ENCODE measurements at places on chromosomes 6 and 20.
A peak's percentile ranks its signal among the peaks of the same experiment; 100 is the strongest.

DNA sequence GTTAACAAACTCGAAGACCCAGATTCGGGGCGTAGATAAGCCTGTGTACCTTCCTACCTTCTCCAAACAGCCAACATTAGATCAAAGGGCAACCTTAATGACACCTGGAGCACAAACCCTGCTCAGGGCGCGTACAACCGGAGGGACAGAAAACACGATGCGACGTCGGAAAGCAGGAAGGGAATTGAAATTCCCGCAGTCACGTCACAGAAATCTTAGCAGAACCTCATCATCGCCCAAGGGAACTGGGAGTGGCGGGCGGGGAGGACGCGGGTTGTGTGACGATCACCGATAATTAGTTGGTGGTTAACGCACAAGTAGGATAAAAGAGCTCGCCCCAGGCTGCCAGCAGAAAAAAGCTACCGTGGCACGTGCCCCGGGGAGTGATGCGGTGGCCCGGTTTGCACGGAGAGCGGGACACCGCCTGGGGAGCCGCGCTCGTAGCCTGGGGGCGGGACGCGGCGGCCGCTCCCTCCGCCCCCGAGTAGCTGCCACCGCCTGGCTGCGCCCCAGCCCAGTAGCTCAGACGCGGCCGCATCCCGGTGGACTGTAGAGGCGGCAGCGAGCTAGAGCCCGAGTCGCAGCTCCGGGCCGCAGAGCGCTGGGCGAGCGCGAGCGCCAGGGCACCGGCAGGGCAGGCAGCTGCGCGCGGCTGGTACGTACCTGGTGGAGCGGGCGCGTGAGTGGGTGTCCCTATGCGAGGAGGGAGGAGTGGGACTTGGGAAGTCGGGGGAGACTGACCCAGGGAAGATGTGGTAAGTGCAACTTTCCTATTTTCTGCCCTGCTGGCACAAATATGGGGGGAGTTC lies at the start of gene PKIB:
TSS of gene PKIB (plus strand) at position 525 of the 809 bp plus-strand sequence. CDS start 107,390 bp downstream, outside the sequence.
- DNase-seq = peak; percentile 60

GRCh38 chr6:18147160-18147559 lies 7.7 kb downstream of the TPMT start:
- DNase-seq = no peak

DNA sequence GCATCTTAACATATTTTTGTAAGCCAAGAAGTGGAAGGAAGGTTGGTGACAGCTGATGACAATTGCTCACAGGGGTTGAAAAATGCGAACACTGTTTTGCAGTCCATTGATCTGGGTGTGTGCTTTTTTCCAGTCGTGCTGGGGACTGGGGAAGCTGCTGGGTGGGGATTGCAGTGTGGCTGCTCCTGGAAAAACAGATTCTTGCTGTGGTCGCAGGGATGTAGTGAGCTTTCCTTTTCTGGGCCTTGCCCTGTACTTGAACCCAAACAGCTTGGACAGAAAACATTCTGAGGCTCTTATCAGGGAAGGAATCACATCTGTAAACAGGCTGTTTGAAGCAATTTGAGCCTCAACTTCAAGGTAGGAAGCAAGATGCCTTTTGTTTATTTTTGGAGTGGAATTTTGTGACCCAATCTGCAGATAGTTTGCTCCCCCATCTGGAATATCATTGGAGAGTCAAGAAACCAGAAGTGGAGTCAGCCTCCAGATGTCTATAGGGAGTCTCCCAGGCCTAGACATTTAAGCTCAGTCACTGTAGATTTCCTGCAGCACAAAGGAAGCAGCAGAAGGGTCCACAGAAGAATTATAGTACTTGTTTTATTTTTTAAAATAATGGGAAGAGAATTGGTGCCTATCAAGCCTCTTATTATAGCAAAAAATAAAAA lies 279.2 kb upstream of the FERMT1 start:
- no peak for DNase-seq

DNA sequence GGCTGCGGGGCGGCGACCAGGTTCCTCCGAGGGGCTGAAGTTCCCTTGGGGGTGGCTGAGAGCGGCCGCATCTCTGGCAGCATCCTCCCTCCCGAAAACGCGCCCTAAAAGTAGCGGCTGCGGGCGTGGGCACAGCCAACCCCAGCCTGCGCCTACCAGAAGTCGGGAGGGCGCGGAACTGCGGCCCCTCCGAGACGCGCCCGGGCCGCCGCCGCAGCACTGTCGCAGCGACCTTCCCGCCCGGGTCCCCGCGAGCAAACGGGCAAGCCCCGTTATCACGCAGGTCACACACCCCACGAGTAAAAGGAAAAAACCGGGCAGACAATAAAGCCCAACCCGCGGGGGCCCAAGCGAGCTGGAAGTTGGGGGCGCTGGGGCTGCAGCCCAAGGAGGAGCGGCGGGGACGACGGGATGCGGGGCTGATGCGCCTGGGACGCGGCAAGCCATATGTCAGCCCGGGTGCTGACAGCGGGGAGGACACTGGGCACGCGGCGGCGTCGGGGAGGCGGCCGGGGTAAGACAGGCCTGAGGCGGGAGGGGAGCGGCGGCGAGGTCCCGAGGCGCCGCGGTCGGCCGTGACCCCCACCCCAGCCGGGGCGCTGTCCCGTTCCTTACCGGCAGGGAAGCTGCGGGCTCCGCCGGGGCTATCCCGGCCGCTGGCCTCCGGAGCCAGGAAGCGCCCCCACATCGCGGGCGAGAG lies 659 bp downstream of the CEP85L start:
- DNase-seq = peak; percentile 53

GRCh38 chr6:20870493-20870892 lies 336.2 kb downstream of the CDKAL1 start:
- no peak for DNase-seq

DNA sequence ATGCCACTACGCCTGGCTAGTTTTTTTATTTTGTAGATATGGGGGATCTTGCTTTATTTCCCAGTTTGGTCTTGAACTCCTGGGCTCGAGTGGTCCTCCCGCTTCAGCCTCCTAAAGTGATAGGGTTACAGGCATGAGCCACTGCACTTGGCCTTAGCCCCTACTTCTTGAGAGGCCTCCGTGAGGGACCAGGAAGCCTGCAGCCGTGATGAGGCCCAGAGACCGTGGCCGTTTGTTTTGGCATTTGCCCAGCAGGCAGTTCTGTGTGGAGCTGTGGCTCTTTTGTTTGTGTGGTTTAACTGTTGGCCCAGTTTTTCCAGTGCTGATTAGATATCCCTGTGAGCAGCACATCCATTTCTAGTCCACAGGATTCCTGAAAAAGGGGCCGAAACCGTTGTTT lies 39.8 kb downstream of the SRSF3 start:
- no peak for DNase-seq

DNA sequence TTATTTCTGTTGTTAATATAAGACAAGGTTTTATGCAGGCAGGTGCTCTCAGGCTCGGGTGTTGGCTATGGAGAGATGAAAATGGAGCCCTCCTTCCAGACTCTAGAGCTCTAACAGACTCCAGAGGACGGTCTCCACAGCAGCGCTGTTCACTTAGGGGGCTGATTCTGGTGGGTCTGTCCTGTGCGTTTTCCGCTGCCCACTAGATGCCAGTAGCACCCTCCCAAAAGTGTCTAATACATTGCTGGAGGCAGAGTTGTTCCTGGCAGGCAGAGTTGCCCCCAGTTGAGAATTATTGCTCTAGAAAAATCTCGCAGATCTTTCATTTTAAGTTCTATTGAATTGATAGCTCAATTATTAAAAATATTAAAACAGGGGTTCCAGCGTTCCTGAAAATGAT lies 109.9 kb downstream of the MAP3K4 start:
- no peak for DNase-seq

DNA sequence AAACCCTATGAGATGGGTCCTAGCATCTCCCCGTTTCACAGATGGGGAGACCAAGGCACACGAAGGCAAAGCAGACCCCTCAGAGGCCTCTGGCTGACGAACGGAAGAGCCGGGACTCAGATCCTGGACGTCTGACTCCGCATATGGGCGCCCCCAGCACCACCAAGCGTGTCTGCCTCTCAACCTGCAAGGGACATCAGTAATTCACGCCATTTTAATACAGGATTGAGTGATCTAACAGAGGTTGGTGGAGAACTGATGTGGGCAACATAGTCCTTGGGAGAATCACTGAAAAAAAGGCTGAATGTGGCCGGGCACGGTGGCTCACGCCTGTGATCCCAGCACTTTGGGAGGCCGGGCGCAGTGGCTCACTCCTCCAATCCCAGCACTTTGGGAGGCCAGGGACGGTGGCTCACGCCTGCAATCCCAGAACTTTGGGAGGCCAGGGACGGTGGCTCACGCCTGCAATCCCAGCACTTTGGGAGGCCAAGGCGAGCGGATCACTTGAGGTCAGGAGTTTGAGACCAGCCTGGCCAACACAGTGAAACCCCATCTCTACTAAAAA lies 206.6 kb downstream of the DLL1 start:
- no peak for DNase-seq

- DNase-seq = no peak
Observed at GRCh38 chr6:156703719-156704118, 73.5 kb upstream of the ARID1B start.

DNA sequence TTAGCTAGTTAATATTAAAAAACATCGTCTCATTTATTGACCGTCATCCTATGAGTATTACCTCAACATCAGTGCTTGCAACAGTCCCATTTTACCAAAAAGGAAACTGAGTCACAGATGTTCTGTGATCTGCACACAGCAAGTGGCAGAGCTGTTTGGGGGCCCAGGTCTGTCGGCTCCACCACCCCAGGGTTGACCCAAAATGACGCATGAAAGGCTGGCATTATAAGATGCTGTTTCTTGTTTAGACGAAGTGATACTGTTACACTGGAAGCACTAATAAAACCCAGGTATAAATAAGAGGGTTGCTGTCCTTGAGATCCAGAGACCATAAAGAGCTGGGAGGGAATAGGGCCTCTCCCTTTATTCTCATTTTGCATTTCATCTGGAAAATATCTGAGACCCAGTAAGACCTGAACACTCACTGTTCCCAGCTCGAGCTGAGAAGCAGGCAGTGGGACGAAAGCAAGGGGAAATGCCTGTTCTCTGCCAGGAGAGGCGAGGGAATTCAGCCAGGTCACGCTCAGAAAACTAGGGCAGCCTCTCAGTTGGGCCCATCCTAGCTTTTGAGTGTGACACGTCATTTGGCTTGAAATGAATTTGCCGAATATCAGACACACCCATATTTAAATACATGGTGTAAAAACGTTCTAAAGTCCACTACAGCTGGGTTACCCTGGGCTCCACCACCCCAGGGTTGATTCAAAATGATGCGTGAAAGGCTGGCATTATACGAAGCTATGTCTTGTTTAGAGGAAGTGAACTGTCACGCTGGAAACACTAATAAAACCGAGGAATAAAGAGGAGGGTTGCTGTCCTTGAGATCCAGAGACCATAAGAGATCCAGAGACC lies 1.4 kb upstream of the MICAL1 start:
- DNase-seq = no peak

GRCh38 chr6:157232161-157232895 lies 91.0 kb downstream of the TMEM242 start:
- no peak for DNase-seq

- DNase-seq = peak; percentile 21
Observed at GRCh38 chr6:170290296-170291128, at the start of gene DLL1. Gene DLL1 (minus strand): TSS chr6:170291078. CDS start chr6:170290139, 939 bp downstream.

DNA sequence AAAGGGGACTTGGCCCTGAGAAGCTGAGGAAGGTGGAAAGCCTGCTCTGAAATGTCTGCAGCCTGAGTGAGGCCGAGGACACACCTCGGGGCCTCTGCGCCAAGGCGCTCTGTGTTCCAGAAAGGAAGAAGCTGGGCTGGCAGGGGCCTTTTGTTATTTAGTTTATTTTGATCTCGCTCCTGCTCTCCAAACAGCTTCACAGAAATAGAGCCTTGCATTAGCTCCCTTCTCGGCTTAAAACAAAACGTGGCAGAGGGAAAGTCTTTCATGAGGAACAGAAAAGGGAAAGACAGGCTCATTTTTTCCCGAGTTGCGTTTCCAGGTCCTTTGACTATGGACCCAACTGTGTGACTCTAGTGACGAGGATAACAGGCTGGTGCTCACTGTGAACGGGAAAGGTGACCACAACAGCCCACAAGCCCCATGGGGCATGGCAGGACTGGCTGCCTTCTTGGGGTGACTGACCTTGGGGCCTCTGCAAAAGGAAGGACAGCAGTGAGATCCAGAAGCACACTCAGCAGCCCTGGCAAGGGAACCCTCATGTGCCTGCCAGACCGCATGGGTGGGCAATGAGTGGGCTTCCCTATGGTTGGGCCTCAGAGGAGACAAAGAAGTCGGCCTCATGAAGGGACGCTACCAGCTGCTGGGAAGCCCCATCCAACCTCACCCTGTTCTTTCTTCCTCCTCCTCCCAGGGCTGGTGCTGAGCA lies 18.7 kb downstream of the LEMD2 start:
- no peak for DNase-seq

GRCh38 chr6:147467428-147467827 lies 41.1 kb upstream of the SAMD5 start:
- no peak for DNase-seq

DNA sequence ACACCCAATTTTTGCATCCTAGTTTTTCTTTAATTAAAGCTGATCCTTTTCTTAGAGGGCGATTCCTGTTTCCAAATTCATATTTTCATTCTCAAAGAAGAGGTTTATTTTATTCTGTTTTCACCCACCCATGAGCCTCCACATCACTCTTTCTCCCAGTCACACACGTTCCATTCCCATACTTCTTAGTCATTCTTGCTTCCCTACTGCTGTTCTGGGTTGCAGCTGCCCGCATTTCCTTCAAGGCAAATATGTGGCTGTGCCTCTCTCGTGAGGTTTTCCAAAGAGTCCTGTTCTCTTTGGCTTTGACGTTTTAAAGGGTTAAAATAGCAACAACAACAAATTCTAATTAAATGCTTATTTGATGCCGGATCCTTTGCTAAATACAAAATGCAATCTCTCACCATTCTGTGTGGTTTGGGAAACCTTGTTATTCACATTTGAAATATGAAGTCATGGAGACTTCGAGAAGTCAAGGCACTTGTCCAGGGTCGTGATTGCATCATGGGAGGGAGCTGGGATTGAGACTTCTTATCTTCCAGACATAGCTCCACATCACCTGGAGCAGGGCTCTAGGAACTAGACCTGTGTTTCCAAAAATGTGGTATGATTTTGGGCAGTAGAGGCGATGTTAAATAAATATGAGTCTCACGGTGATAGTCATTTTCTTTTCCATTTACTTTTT lies 126.6 kb downstream of the DOK5 start:
- no peak for DNase-seq

DNA sequence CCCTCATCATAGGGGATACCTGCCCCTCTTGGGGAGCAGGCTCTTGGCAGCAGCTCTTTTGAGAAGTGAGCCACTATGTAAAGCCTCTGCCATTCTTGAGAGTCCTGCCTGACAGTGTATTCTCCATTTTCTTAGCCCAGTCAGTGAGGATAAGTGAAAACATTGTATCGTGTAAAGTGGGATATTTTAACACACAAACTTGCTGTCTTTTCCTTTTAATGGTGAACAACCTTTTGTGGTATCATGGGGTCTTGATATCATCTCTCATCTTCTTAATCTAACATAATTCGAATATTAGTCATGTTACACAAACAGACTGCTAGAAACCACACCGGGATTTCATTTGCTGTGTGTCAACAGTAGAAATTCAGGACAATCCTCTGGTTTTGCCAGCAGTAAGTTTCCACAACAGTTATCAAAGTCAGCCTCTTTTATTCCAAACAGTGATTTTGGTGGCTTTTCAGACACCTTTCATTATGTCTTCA lies 136.2 kb downstream of the HIVEP1 start:
- DNase-seq = no peak
